ENCODE measurements at places on chromosomes 7 and 10. TPM values are rescaled to one million over a fixed set of nuclear protein-coding genes. Genes with fewer than 3 reads are reported as not detected.

DNA sequence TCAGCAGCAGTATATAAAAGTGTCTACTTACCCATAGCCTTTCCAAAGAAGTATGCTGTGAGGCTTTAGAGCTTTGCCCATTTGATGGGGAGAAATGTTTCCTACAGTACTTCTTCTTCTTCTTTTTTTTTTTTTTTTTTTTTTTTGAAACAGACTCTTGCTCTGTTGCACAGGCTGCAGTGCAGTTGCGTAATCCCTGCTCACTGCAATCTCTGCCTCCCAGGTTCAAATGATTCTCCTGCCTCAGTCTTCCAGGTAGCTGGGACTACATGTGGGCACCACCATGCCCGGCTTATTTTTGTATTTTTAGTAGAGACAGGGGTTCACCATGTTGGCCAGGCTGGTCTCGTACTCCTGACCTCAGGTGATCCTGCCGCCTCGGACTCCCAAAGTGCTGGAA lies 101.7 kb upstream of the TMEM26 start:
- no peak for ATAC-seq

DNA sequence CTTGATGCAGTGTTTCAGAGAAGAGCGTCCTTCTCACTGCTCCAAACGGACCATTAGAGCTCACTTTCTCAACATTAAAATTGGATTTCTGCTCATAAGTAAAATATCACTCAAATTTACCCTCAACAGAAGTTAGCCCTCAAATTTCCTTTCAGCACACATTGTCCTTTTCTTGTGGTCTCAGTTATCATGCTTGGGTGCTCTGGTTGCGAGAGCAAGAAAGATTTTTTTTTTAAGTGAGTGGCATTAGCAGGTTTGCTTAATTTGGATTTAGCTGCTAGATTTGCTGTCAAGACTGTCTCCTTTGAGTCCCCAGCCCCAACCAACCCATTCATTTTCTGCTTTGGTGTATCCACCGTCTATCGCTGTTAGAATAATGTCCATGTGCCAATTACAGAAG lies 2.6 kb upstream of the CH25H start:
- ATAC-seq = no peak

ITIH5 gene
- not detected for total RNA-seq

CRHR2 gene
- total RNA-seq = not detected

CYP2C19 gene
- 0.16 TPM for total RNA-seq

AKR1C8 gene
- 0.26 TPM for total RNA-seq

SLC26A3 gene
- not detected for total RNA-seq

SORCS1 gene
- total RNA-seq = not detected

- ATAC-seq = peak; percentile 79
These were observed 161.2 kb downstream of the CELF2 start for GRCh38 chr10:11178606-11179515.

DNA sequence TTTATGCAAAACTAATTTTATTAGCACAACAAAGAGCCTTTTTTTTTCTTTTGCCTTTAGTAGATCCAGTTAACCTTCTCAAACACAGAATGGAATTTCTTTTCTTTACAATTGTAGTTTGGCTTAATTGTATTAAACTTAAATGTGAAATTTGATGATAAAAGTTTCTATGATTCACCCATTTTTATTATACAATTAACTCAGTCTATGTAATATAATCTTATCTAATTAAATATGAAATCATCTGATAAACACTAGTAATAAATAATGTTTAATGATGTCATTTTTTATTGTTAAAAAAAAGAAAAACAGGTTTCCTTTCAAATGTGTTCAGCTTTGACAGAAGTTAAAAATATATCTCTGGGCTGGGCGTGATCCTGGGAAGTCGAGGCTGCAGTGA lies 559.1 kb downstream of the PHTF2 start:
- ATAC-seq = no peak

DNA sequence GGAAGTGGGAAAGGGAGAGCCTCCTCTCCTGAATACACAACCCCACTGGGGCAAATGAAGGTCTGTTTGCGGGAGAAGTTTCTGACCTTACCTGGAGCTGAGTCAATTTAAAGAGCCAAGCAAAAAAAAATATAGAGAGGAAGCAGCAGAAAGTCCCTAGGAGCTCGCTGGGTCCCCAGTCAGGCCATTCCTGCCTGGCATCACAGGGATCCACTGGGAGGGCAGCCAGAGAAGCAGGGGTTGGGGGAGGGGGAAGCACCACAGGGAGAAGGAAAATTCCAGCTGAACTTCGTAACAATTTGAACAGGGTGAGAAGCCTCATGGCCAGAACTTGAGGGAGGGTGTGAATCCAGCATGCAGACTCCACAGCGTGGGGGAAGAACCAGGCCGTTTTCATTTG lies 298.7 kb downstream of the LRRTM3 start:
- no peak for ATAC-seq

DNA sequence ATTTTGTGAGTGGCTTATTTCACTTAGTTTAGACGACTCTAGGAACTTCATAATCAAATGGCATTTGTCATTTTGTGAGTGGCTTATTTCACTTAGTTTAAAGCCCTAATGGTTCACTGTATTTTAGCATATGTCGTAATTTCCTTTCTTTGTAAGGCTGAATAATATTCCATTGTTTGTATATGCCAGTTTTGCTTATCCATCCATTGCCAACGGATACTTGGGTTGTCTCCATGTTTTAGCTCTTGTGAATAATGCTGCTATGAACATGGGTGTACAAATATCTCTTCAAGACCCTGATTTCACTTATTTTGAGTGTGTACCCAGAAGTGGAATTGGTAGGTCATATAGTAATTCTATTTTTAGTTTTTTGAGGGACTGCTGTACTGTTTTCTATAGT lies 31.8 kb downstream of the DOCK1 start:
- no peak for ATAC-seq

GRCh38 chr10:125940515-125940914 lies 44.2 kb downstream of the FANK1 start:
- ATAC-seq = no peak

SFRP4 gene
- not detected for total RNA-seq

- no peak for ATAC-seq
These were observed 49.2 kb downstream of the CUL2 start for GRCh38 chr10:35040760-35041501.

All from activated T-helper 17 cell treated with anti-CD3 and anti-CD28 coated beads, Interleukin-2, amount 50 U/mL, for 72 hours (primary cell).